NCI-H345 (cell line): ENCODE measurements at places on chromosomes 13 and 19.
A peak's percentile ranks its signal among the peaks of the same experiment; 100 is the strongest.

DNA sequence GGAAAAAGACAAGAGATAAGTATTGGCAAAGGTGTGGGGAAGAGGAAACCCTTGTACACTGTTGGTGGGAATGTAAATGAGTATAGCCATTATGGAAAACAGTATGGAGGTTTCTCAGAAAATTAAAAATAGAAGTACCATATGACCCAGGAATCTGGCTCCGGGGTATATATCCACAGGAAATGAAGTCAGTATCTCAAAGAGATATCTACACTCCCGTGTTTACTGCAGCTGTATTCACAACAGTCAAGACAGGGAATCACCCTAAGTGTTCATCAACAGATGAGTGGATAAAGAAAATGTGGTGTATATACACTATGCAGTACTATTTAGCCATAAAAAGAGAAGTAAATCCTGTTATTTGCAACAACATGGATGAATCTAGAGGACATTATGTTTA is 13.5 kb downstream of the KCTD12 start:
- no peak for DNase-seq

DNA sequence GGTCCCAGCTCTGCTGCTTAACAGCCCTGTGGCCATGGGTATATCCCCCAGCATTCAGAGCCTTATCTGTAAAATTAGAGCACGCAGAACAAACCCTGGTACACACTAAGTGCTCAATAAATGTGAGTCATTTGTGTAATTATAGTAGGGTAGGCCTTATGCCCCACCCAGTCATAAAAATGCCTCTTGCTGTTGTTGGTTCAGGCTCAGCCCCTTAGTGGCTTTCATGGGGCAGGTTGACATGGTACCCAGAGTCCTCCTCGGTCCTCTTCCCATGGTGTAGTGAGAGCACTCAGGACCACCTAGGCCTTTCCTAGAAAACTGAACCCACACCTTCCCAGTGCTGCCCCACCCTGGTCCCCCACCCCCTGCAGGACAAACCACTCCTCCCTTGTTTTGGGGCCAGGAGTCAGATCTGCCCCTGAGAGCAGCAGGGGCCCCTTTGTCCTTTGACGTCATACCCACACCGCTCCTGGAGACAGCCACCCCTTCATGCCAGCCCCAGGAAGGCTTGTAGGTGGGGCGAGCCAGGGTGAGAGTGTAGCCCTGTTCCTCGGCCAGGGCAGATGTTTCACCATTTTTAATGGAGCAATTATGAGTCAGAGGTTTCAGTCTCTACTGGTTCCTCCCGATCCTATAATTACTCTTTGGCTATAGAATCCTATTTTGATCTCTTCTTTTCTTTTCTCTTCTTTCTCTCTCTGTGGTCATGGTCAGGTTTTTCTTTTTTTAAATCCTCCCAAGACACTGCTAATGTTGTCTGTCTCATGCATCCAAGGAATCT is 36.8 kb downstream of the ACTN4 start:
- DNase-seq, result no peak

- DNase-seq, result no peak
These were observed 55.9 kb upstream of the SERP2 start for GRCh38 chr13:44317752-44318151.

DNA sequence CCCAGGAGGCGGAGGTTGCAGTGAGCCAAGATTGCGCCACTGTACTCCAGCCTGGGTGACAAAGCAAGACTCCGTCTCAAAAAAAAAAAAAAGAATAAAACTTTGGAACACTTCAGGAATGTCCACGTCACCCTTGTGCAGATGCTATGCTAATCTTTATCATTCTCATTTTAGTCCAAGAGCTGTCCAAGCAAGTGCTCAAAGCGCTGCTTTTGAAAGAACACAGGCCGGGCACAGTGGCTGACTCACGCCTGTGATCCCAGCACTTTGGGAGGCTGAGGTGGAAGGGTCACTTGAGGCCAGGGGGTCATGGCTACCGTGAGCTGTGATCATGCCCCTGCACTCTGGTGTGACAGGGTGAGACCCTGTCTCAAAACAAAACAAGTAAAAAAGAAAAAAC is 11.1 kb upstream of the UQCR11 start:
- DNase-seq, result no peak

GRCh38 chr19:44603201-44603945 is 10.0 kb upstream of the IGSF23 start:
- DNase-seq, result no peak

GRCh38 chr19:47256693-47257410 is 527 bp downstream of the CCDC9 start:
- DNase-seq, result peak; percentile 99

DNA sequence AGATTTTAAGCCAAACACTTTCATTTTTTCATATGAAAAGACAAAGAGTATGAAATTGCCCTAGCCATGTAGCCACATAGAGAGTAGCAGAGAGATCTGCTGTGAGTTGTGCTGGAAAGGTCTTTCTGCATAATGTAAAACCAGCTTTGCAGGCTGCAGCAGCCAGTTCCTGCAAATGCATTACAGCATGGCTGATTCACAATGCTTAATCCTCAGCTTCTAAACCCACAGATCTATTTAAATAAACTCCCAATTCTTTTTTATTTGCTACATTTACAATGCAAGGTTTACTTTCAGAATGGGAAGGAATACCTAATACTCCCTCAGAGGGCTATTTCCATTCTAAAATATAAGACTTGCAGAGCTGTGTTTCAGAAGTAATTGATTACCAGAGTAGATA is 185.6 kb upstream of the STARD13 start:
- DNase-seq, result no peak

- no peak for DNase-seq
These were observed 49.9 kb downstream of the MBD3L2B start for GRCh38 chr19:6971366-6971765.
